Testis (tissue), 5 donors: ENCODE measurements at places on chromosomes 16 and 17.

DNA sequence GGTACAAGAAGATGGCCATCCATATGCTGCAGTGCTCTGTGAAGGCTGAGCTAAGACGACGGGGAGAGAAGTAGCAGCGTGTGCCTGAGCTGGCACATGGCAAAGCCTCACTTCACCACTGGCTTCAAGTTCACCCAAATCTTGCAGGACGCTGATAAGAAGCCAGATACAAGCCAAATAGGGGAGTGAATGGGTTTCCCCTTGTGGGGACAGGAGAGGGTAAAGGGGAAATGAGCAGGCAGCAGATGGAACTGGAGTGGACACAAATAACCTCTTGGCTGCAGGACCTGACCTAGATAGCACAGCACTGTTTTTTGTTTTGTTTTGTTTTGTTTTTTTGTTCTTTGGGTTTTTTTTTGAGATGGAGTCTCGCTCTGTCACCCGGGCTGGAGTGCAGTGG lies 21.0 kb upstream of the PITPNA start:
- DNase-seq, result no peak

GRCh38 chr17:15213381-15214087 lies 51.6 kb downstream of the PMP22 start:
- no peak for DNase-seq

DNA sequence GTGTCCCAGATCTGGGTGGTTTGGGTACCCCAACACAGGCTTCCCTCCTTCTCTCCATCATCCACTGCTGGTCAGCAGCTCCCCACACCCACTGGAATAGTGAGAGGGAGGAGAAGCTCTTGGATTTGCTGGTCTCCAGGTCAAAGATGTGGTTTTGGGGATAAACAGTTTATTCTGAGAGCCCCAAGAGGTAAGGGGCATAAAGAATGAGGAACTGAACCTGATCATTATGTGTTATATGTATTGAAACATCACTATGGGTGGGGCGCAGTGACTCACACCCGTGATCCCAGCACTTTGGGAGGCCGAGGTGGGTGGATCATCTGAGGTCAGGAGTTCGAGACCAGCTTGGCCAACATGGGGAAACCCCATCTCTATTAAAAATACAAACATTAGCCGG lies 3.9 kb downstream of the DPEP2 start:
- no peak for DNase-seq

GRCh38 chr16:72884037-72884436 lies 163.9 kb downstream of the ZFHX3 start:
- no peak for DNase-seq

DNA sequence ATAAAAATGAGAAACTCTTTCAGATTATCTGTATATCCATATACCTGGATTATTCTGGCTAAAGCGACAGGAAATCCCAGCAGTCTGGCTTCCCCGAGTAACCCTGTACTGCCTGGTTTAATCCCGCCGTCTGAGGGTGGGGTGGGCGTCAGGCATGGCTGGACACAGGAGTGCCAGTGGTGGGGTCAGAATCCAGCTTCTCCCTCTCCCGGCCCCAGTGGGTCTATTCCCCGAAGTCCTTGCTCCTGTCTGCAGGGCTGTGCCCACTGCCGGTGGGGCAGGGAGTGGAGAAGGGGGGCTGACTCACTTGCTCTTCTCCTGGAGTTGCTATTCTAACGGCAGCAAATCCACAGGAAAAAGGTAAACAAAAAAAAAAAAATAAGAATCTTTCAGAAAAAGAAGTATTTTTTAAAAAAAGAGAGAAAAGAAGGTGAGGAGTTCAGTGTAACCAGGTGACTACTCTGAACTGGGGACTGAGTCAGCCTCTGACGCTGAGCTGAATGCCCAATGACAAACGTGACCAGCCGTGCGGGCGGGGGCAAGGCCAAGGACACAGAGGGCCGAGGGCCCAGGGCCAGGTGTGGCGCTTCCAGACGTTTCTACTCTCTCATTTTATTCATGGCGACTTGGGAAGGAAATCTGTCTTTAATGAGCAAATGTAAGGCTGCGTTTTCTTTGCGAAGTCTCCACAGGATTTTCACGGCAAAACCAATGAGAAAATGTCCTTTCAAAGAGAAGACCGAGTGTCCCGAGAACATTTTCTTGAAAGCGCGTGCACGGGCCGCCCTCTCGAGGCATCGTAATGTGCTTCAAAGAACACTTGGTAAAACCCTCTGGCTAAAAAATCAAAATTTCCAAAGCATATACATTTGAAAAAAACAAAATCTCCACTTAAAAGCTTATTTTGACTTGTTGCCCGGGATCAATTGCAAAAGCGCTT lies 20.2 kb downstream of the FOXF1 start:
- DNase-seq, result no peak

DNA sequence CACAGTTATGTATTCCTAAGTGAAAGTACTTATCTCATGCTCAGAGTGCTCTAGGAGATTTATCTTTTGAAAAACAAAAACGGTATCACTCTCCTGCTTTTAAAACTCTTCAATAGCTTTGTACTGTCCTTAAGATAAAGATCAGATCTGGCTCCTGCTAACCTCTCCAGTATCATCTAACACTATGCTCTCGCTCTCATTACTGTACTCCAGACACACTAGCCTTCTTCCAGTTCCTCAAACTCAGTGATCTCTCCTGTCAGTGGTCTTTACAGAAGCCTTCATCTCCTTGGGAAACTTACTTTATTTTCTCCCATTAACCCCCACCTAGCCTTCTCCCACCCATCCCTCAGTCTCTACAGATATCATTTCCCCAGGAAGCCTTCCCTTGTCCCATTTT lies 10.1 kb downstream of the ULK2 start:
- DNase-seq, result no peak

DNA sequence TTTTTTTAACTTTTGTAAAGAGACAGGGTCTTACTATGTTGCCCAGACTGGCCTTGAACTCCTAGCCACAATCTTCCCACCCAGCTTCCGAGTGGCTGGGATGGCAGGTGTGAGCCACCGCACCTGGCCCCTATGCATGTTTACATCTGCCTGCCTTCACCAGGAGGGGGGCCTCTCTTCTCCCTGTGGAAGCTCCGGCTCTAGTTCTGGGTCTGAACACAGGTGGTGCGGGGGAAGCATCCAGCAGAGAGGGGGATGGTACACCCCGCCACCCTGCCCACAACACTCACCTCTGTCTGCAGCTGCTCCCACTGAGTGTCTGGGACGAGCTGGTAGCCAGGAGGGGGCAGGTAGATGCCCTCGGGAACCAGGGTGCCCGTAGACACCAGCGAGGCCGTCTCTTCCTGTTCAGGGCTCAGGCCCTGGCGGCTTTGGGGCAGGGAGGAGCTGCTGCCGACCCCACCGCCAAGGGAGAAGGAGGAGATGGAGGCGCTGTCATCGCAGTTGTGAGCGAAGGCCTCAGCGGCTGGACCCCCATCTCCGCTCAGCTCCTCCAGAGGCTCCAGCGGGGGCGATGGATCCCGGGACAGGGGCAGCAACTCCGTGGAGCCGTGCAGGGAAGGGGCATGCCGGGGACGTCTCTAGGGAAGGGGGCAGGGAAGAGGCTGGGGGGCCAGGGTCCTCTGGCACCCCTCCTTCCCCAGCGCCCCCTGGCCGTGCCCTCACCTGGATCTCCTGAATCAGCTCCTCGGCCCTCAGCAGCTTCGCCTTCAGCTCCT lies 10.9 kb downstream of the RABEP2 start:
- DNase-seq, result no peak

DNA sequence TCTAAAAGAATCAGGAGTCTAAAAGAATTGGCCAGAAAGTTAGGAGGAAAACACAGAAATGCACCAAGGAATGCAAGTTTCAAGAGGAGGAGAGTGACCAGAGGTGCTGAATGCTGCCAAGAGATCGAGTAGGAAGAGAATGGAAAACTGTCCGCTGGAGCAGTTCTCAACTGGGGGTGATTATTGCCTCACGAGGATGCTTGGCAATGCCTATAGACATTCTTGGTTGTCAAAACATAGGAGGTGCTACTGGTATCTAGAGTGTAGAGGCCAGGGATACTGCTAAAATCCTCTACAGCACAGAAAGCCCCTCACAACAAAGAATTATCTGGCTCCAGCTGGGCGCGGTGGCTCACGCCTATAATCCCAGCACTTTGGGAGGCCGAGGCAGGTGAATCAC lies 82.1 kb upstream of the NOL11 start:
- DNase-seq, result no peak

- DNase-seq, result no peak
These were observed 21.8 kb downstream of the SOX9 start for GRCh38 chr17:72142614-72143013.

DNA sequence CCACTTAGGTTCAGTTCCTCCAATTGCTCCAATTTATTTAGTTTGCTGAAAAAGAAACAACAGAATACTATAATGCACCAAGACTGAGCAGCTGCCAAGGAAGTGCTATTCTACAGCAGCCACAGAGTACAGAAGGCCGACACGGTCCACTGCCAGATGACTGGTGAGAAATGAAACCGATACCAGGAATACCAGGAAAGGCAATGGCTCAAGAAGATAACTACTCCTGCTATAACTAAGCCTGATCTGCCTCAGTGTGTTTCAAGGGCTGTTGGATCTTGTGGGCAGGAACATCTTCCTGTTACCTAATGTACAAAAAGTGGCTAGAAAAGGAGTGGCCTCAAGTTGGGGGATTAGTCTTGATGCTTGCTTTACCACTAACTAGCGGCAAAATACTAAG lies 32.8 kb downstream of the MARVELD3 start:
- DNase-seq, result no peak

GRCh38 chr17:1158879-1159278 lies 20.9 kb downstream of the ABR start:
- no peak for DNase-seq

GRCh38 chr17:45743626-45744326 lies 40.3 kb upstream of the CRHR1 start:
- no peak for DNase-seq

DNA sequence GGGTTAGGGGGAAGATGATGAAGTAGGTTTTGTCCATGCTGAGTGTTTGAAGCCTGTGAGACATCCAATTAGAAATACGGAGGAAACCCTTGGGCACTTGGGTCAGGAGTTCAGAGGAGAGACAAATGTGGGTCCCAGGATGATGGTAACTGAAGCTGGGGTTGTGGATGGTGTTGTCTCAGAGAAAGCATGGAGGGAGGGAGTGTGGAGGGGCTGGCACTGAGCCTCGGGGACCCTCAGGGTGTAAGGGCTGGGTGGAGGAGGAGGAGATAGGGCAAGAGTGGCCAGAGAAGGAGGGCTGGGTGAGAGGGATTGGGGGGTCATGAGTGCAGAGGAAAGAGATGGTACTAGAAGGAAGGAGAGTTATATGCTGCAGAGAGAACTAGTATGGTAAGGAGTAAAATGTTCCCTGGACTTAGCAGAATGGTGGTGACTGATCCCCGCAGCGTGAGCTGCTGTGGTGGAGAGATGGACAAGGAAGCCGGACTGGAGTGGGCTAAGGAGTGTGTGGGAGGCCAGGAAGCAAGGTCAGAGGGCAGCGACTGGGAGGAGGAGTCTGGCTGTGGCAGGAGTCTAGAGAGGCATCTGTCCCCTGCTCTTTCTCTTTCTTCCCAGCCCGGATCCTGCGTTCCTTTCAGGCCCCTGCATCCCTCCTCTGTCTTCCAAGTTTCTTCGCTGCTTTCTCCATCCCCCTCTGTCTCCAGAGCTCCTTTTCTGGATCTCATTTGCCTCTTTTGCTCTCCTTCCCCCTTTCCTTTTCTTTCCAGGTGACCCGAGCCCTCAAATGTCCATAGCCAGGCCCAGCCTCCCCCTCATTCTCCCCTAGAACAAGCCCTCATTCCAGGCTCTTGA lies 3.9 kb upstream of the COL1A1 start:
- DNase-seq, result no peak

DNA sequence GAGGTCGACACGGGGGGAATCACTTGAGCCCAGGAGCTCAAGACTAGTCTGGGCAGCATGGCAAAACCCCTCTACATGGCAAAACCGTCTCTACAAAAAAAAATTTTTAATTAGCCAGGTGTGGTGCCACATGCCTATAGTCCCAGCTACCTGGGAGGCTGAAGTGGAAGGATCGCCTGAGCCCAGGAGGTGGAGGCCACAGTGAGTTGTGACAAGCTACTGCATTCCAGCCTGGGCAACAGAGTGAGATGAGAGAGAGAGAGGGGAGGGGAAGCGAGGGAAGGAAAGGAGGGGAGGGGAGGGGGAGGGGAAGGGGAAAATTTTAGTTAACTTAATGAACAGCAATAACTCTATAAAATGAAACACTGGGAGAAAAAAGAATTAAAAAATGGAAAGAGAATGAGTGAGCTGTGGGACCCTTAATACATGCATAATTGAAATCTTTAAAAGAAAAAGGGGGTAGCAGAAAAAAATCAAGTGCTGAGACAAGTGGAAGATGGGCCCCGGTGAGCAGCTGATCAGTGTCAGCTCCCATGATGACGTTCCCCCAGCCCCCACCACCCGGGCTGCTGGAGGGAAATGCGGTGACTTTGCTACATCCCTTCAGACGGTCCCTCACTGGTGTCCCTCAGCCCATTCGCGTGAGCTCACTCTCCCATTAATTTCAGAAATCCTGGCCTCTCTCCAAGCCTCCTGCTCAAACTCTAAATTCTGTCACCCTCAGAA lies 2.7 kb downstream of the ASGR2 start:
- no peak for DNase-seq

GRCh38 chr17:78419970-78420815 lies 41.7 kb downstream of the PGS1 start:
- no peak for DNase-seq

DNA sequence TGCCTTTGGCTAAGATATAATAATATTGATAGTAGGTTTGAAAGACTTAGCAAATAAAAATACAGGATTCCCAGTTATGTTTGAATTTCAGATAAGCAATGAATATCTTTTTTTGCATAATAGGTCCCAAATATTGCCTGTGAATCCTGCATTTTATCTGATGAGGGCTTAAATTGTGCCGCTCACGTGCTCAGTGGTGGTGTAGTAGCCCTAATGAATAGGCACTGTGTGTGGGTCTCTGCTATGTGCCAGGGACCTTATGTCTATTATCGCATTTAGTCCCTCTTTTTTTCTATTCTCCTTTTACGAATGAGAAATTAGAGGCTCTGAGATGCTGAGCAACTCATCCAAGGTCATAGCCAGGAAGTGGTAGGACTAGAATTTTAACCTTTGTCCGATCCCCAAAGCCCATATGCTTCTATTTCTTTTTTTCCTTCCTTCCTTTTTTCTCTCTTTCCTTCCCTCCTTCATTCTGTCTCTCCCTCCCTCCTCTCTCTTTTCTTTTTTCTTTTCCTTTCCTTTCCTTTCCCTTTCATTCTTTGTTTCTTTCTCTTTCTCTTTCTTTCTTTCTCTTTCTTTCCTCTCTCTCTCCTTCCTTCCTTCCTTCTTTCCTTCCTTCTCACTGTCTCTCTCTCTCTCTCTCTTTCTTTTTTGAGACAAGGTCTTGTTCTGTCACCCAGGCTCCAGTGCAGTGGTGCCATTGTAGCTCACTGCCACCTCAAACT lies 47.2 kb downstream of the RGS9 start:
- DNase-seq, result no peak

DNA sequence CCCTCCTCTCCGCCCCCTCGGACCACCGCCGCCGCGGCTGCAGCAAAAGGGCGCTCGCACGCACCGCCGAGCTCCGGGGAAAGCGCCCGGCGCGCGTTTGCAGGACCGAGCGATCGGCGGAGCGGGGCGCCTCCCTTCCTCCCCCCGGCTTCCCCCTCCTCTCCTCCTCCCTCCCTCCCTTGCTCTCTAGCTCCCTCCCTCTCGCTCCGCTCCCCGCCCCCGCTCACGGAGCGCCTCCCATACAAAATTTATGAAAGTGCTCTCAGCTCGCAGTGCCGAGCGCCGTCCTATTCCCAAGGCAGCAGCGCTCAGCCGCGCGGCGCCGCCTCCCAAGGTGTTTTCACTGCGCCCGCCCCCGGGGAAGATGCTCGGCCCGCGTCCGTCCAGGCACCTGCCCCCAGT lies at the start of gene RTN4RL1:
Gene RTN4RL1, minus strand, starts transcription at position 115 of the 402 bp plus-strand sequence. CDS start 469 bp downstream, outside the sequence.
- peak; percentile 69 for DNase-seq

GRCh38 chr17:76844846-76845245 lies 23.4 kb upstream of the MGAT5B start:
- no peak for DNase-seq
